ENCODE measurements at places on chromosomes 3 and 15.

- DNase-seq = no peak
Measured at GRCh38 chr15:54990793-54991192, 205.9 kb downstream of the RSL24D1 start.

DNA sequence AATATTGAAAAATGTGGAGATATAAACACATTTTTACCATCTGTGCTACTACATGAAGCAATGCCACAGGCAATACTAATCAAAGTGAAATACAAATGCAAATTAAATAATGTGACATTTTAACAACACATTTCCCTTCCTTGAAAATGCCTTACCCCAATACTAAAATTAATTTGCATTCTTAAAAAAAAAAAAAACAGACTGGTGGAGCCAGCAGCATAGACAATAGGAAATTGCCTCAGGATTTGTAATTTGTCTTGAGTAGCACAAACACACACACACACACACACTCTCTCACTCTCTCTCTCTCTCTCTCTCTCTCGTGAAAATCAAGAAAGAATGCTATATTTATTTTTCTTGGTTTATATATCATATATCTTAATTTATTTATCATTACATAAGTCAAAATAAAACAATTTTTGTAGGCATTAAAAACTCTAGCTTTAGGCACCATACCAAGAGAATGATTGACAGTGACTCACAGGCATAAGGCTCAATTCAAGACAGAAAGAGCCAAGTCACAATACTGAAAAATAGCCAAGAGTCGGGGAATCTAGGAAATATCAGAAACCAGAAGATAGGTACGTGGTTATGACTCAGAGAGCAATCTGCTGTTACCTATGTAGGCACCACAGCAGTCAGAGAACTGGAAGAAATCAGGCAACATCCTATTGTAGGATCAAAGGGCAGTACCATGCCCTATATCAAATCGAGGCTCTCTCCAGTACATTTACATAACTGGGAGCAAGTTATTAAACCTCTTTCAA, 23.0 kb downstream of the SUCNR1 start:
- peak; percentile 77 for DNase-seq

- DNase-seq = no peak
Measured at GRCh38 chr15:83716605-83717004, 62.7 kb downstream of the ADAMTSL3 start.

- no peak for DNase-seq
Measured at GRCh38 chr3:53589201-53589600, 94.8 kb downstream of the CACNA1D start.

DNA sequence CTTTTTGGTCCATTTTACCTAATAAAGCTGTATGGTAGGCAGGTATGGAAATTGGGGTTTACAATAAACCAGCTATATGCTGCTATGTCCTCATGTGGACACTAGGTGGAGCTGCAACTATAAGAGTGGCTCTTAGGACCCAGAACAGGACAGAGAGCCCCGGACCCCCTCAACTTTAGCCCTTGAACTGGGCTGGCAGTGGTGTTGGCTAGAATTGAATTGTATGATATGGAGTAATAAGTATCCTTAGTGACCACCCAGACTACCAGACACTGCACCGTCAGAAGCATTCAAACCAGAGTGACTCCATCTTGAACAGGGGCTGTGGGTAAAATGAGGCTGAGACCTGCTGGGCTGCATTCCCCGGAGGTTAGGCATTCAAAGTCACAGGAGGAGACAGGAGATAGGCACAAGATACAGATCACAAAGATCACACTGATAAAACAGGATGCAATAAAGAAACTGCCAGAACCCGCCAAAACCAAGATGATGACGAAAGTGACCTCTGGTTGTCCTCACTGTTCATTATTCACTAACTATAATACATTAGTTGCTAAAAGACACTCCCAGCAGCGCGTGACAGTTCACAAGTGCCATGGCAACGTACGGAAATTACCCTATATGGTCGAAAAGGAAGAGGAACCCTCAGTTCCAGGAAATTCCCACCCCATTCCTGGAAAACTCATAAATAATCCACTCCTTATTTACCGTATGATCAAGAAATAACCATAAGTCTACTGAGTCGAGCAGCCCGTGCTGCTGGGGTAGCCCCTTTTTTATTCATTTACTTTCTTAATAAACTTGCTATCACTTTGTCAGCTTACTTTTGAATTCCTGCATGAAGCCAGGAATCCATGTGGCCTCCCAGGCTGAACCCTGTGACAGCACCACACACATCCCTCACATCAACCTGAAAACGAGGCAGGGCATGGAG, 68.7 kb upstream of the BLM start:
- peak; percentile 93 for DNase-seq

DNA sequence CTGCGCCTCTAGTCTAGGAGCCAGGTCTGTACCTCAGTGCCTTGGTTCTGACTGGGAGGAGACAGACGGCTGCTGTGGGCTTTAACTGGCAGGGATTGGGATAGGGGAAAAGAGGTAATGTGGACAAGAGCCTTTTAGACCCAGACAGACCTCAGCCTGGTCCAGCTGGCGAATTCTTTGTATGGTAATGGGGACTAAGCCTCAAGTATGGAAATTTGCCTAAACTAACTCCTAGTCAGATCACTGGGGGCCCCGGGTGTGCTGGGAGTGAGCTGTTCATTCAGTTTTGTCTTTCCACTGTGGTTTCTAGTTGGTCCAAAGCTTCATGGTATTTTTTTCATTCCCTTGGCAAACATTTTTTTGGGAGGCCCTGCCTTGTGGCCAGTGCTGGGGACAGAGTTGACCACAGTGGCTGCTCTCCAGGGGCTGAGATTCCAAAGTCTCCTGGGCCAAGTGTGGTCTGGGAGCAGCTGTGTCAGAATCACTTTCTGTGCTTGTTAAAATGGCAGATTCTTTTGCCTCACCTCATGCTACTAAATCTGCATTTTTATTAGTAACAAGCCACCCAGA, 261.4 kb upstream of the C2CD4B start:
- no peak for DNase-seq

DNA sequence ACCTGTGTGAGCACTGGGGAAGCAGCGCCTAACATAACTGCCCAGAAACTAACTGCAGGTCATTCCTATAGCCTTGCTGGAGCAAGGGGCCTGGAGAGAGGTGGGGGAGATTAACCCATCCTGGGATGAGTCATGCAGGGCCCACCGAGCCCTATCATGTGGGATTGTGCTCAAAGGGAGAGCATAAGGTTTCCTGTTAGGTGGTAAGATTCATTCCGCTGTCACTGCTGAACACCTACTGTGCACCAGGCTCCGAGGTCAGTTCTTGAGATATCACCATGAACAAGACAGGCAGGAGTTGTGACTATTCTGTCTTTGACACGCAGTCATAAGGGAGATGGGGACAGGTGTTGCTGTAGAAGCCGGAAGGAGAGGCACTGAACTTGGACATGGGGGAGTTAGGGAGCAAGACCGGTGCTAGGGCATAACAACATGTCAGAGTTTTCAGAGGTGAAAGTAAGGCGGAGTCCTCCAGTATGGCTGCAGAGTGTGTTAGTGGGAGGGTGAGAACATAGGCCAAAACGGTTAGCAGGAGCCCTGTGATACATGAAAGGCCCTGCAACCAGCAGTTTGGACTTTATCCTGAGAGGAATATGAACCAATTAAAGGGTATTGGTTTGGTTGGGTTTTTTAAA, 2.4 kb downstream of the SLC25A38 start:
- no peak for DNase-seq

DNA sequence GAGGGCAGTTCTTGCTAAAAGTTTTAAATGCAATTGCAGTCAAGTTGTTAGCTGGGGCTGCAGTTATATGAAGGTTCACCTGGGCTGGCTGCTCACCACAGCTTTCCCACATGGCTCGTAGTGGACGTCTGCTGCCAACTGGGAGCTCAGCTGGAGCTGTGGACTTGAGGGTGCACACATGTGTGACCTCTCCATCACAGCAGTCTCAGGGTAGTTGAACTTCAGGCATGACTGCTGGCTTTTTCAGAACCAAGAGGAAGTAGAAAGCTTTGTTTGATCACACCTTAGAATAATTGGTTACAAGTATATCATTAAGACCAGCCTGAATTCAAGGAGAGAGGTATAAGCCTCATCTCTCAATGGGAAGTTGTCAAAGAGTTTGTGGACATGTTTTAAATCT, 74.1 kb downstream of the CHL1 start:
- DNase-seq = no peak

DNA sequence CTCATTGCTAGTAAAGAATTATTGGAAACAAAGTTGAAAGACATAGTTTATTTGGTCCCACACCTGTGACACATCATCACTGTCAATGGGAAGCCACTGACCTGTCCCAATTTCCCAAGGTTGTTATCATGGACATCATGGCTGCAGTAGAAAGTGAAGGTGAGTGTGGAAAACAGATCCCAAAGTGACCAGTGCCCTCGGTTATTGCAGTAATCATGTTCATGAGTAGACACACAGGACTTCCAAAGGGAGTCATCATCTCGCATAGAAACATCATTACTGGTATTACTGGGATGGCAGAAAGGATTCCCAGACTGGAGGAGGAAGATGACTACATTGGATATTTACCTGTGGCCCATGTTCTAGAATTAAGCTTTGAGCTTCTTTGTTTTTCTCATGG, 14.7 kb downstream of the TF start:
- DNase-seq = no peak

DNA sequence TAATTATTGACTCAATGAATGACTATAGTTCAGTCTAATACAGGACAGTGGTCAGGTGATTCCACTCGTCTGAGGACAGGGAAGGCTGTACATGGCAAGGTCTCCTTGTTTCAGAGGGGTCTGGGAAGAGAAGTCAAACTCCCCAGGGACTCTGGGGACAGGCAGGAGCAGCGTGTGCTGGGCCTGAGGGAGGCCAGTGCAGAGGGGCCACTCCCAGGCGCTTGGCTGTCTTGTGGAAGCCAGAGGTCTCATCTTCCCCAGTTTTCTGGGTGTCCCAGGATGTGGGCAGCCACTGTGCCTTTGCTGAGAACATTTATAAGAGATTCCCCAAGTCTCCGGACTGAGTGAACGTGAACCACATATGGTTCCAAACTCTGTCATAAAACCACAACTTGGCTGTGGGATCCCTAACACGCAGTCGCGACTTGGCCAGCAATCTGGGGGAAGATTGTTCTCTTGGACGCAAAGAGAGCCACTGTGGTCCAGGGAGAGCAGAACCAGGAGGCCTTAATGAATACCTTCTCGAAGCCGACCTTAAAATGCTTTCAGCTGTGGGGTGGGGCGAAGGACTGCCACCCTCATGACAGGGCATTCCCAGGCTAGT, 30.4 kb downstream of the BHLHE40 start:
- no peak for DNase-seq

DNA sequence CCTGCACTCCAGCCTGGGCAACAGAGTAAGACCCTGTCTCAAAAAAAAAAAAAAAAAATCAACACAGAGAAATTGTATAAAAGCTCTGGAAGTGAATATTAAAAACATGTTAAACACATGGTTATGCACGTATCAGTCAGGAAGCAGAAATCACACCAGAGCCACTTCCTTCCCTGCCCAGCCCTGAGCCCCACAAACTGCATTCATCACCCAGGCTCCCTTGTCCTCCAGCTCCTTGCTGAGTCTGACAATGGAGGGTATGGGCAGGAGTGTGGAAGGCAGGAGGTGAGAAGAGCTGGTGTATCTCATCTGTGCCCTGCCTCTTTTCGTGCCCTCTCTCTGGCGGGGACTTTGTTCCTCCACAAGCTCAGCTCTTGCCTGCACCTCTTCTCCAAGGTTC, 12.1 kb upstream of the LOXL1 start:
- no peak for DNase-seq

DNA sequence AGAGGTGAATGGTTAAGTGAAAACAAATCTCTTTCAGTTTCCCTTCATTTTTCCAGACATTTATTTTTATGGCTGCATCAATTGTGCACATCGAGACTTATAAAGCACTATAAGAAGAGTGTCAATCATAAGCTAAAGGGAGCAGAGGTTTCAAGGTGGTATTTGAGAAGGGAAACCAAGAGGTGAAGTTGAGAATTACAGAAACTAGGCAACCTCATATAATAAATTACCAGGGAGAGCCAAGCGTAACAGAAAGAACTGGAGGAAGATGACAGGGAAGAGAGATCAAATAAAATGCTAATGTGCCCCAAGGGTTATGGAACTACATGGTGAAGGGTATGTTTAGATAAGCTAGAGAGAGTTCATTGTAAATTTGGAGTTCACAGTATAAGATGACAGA, 6.3 kb upstream of the CCDC54 start:
- DNase-seq = no peak

DNA sequence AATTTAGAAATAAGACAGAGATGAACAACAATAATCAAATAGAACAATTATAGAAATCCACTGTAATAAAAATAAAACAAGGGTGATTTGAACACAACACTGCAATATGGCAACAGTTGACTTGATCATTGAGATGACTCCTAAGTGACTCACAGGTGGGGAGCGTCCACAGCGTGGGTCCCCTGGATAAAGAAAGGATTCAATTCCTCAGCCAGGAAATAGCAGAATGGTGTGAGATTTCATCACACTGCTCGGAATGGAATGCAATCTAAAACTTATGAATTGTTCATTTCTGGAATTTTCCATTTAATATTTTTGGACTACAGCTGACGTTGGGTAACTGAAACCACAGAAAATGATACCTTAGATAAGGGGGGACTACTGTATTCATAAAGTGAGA, 82.0 kb downstream of the CNTN3 start:
- no peak for DNase-seq

DNA sequence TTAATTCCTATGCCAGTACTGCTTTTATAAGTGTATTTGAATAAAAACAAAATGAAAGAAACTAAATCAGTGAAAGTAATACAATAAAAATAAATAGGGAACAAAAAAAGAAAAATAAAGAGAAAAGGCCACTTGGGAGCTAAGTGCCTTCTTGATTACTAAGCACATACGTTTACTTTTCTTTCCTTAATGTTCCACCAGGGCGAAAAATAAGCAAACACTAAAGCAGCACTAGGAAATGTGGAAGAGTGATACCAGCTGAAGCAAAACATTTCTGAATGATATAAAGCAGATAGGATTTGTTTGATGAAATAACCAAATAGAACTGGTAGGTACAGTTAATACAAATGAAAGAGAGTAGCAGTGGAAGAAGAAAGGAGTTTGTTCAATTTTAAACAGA, 132.8 kb upstream of the ZPLD1 start:
- DNase-seq = no peak

DNA sequence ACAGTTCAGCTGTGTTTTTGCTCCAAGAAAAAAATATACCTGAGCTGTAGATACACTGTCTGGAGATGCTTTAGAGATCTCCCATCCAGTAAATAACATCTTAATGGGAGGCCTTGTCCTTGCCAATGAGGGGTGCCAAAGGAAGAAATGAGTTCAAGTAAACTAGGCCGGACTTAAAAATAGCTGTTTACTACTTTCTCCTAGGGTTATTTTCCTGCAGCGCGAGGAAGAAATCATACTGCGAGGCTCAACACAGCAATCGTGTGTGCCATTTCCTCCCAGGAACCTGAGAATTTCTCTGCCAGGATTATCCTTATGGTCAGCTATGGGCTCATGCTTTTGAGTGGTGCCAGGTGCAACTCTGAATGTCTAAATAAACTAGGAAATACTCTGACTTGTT, 71.9 kb downstream of the CMTM8 start:
- peak; percentile 48 for DNase-seq

DNA sequence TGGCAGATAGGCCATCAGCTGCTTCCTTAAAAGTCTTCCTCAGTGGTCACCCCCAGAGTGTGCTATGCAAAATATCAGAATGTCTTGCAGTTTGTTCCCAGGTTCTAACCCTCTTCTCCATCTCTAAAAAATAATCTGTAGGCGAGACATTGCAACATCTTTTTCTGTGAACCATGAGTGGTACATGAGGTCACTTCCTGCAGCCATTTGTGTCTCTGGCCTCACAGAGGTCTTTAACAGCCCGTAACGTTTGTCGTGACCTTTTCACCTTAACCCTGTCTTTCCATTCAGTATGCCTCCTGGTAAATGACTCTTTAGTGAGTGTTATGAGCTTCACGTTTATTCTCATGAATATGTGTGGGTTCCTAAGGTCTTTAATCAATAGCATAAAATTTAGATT, 145.4 kb downstream of the KLHL25 start:
- peak; percentile 89 for DNase-seq
